MM.1S (cell line): ENCODE measurements at places on chromosomes 1 and 21.

DNA sequence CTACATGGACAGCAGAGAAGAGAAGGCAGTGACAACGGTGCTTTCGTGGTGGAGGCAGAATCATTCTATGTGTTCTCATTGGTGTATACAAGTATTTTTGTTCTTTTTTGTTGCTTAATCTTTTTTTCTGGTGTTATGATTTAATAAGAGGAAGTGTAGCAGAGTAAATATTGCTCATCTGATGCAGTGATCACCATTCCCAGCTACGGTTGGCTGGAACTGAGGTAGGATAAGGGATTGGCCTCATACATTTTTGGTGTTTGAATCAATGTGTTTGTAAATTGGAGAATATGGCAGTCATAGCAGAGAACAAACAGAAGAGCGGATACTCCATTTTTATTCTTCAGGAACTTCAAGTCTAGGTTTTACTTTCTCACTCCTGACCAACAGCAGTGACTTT is 76.6 kb downstream of the UBE2U start:
- no peak for DNase-seq

- DNase-seq: no peak
These were observed 5.1 kb downstream of the HLX start for GRCh38 chr1:220884109-220884980.

- DNase-seq: no peak
These were observed 9.1 kb upstream of the IFI16 start for GRCh38 chr1:159000625-159001024.

DNA sequence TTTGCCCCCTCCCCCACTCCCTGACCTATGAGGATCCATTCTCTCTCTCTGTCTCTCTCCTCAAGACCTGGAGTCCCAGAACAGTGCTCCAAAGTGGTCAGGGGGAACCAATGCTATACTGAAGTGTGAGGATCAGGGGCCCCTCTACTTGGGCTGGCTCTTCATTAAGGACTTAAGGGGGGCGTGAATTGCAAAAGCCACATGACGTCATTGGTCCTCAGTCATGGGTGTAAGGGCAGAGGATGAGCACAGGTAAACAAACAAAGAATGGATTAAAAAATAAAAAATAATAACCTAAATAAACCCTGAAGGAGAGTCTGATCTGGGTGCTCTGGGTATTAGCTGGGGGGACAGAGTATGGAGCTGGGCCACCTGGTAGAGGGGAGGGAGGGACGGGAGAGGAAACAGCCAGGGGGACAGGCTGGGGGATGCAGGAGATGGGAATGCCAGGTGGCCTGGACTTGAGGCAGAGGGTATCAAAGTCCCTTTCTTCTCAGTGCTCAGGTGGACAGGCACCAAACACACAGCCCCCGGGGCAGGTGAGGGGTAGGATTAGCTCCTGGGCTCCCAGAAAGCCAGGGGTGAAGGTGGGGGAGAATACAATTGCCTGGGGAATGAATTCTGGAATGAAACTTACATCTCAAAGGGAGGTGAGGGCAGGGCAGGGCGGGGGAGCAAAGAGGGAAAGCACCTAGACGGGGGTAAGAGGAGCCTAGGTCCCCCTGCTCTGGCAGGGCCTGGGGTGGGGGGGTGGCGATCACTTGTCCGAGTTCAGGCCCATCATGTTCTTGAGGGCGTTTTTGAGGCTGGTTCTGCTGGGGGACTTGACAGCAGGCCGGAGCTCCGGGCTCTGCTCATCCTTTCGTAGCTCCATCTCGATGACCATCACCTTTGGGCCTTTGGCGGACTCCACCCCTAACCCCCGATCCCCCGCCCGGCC is 4.6 kb downstream of the MPZ start:
- no peak for DNase-seq

DNA sequence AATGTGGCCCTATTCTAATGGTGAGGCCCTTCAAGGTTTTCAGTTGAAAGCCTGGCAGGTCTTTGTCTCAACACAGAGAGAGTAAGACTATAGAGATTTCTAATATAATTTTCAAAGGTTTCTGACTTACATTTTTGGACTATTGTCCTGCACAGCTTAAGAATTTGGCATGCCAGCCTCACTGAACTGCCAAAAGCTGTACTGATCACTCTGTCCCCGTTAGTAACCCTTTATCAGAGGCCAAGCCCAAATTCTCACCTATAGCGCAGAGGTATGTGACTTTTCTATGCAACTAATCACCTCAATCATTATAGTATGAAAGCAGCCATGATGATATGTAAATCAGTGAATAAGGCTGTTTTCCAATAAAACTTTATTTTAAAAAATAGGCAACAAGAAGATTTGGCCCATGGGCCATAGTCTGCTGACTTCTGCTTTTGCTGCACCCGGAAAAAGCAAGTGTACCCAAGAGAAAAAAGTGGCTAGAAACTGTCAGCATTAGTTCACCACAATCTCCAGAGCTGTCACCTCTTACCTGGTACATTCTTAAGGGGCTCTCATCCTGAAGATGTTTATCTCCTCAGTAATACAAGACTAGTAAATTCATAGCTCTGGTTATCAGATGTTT is 85.4 kb downstream of the PIGK start:
- no peak for DNase-seq

- no peak for DNase-seq
These were observed 4.3 kb downstream of the A3GALT2 start for GRCh38 chr1:33316601-33317000.

DNA sequence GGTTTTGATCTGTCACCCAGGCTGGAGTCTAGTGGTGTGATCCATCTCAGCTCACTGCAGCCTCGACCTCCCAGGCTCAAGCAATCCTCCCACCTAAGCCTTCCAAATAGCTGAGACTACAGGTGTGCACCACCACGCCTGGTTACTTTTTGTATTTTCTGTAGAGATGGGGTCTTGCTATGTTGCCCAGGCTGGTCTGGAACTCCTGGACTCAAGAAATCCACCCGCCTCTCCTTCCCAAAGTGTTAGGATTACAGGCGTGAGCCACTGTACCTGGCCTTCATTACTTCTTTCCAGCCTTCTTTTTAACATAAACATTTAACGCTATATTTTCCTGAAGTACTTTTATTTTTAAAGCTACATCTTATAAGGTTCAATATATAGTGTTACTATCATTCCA is 18.4 kb upstream of the HMGCL start:
- DNase-seq: no peak

- no peak for DNase-seq
These were observed 134.1 kb upstream of the ADGRL2 start for GRCh38 chr1:81666586-81666985.

DNA sequence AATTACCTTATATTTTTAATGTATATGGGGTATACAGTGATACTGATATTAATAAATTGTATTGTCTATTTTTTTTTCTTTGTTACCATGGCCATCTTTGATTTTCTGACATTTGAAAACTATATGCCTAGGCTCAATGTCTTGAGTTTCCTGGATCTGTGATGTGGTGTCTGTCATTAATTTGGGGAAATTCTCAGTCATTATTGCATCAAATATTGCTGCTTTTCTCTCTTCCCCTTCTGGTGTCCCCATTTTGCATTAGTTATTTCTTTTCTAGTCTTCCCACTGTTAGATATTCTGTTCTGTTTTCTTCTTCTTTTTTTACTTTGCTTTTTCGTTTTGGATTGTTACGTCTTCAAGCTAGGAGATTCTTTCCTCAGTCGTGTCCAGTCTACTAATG is 33.8 kb downstream of the ZBTB40 start:
- DNase-seq: no peak

GRCh38 chr1:229950020-229950419 is 117.0 kb upstream of the GALNT2 start:
- DNase-seq: no peak

DNA sequence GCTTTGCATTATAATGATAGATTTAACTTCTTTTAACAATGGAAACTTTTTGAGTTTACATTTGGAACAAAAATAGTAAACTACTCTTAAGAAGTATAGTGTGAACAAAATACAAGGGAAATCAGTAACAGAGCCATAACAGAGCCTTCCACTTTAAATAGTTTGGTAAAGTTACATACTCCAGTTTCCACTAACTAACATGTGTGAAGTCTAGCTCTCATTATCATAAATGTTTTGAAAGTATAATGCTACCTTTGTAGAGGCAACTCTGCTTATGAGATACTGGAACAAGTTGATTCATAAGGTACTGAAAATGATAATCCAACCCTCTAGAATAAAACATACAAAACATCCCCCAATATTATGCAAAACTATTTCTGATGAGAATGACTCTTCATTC is 1155.1 kb upstream of the ADGRL2 start:
- DNase-seq: no peak

DNA sequence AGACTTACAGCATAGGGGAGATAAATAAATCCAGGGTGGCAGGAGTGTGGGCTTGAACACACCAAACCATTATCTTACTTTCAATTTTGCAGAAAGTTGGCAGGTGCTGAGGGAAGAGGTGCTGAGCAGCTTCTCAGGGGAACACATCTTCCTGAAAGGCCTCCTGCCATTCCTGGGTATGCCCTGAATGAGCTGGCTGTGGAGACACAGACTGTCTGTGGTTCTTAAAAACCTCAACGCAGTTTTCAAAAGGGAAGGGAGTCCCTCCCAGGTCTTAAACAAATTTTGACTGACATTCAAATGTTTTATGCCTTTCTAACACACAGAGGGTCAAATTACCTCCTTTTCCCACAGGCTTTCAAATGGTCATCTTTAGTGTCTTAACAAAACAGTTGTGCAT is 166.9 kb downstream of the TNFSF18 start:
- DNase-seq: peak; percentile 48

- no peak for DNase-seq
These were observed 7.2 kb downstream of the C1orf116 start for GRCh38 chr1:207025146-207025880.

DNA sequence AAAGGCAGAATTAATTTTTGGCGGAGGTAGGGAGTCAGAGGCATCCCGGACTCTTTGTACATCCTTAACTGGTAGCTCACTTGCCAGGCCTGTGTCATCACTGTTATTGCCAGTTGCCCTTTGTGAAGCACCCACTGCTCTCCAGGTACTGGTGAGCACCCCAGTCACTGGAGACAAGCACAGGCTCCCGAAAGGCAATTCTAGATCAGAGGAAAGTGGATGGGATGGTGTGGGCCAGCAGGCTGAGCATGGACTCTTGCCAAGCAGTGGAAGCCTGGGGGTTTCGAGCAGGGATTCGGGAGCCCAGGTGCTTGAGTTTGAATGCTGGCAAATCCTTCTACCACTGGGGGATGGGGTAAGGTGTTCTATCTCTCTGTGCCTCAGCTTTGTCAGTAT is 551.1 kb downstream of the MATN1 start:
- DNase-seq: no peak
